HEK293T (cell line): ENCODE measurements at places on chromosomes 11 and 22.
A peak's percentile ranks its signal among the peaks of the same experiment; 100 is the strongest.

GRCh38 chr11:107711861-107712755, at the start of gene SLN:
SLN (minus strand) TSS chr11:107712056.
- no peak for DNase-seq

- DNase-seq = no peak
Observed at GRCh38 chr11:92259861-92260260, 35.2 kb downstream of the FAT3 start.

GRCh38 chr11:67517784-67518552, 5.3 kb downstream of the CABP2 start:
- no peak for DNase-seq

- peak; percentile 15 for DNase-seq
Observed at GRCh38 chr11:124798991-124799347, 1.2 kb downstream of the MSANTD2 start.

GRCh38 chr11:1219446-1219833, 3.4 kb upstream of the MUC5B start:
- no peak for DNase-seq

- no peak for DNase-seq
Observed at GRCh38 chr11:107719557-107720302, 7.9 kb upstream of the SLN start.

- DNase-seq = no peak
Observed at GRCh38 chr11:11366793-11367192, 13.7 kb upstream of the CSNK2A3 start.

DNA sequence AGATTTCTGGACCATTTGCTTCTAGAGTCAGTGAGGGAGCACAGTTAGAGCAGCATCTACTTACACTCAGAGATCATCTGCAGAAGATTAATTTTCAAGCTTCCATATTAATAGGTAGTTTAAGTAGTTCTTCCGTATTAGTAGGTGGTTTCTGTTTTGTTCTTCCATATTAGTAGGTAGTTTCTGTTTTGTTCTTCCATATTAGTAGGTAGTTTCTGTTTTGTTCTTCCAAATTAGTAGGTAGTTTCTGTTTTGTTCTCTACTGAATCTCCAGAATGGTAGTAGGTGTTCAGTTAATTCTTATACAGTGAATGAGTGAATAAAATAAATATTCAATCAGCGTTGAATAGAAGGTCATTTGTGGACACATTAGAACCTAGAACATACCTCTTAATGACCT, 175.7 kb downstream of the TMEM135 start:
- no peak for DNase-seq

- no peak for DNase-seq
Observed at GRCh38 chr11:63142459-63142858, 1.6 kb downstream of the SLC22A24 start.

DNA sequence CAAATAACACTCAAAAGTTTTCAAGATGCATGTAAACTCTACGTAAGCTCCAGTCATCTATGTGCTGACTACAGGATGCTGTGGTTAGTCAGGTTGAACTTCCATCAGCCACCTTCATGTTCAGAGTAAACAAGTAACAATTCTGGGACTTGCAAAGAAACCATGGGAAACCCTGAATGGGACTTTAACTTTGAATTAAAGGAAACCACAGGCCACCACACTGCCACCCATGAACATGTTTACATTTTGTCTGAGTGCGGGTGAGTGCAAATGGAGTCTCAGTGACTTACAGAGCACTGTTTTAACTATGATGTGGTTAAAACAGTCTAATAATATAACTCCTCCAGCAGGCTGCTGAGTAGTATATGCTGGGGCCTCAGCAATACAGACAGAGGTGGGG, 12.9 kb upstream of the SYTL2 start:
- DNase-seq = no peak

- no peak for DNase-seq
Observed at GRCh38 chr11:11370255-11370961, 17.4 kb upstream of the CSNK2A3 start.

GRCh38 chr11:119373921-119374631, 7.4 kb downstream of the USP2 start:
- DNase-seq = peak; percentile 78
